ENCODE measurements at places on chromosomes 7 and 10.

DNA sequence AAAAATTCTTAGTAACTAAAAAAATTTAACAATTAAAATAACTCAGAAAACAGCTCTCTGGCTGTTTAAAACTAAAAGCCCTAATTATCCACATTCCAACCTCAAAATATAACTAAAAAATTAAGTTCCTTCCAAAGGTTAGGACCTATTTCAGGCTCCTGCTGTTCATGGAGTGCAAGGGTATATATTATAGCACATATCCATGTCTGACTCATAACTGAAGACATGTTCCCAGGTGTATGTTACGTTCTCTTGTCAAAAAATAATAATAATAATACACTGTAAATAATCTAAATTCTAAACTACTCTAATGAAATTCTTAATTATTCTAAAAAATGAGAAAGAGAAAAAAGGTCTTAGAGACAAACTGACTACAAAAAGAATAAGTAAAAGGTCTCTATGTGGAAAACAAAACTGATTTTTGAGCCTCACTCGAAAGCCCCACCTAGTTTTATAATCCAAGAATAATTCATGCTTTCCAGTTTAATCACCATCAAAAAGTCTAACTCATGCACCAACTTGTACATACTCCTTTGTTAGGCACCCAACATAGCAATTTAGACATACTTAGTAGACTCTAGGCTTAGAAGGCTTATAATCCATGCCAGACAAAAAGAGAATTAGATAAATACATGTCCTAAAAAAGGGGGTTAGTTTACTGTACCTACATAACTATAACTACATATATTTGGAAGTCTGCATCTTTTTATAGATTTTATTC is 171.4 kb downstream of the KMT2E start:
- DNase-seq, result no peak

DNA sequence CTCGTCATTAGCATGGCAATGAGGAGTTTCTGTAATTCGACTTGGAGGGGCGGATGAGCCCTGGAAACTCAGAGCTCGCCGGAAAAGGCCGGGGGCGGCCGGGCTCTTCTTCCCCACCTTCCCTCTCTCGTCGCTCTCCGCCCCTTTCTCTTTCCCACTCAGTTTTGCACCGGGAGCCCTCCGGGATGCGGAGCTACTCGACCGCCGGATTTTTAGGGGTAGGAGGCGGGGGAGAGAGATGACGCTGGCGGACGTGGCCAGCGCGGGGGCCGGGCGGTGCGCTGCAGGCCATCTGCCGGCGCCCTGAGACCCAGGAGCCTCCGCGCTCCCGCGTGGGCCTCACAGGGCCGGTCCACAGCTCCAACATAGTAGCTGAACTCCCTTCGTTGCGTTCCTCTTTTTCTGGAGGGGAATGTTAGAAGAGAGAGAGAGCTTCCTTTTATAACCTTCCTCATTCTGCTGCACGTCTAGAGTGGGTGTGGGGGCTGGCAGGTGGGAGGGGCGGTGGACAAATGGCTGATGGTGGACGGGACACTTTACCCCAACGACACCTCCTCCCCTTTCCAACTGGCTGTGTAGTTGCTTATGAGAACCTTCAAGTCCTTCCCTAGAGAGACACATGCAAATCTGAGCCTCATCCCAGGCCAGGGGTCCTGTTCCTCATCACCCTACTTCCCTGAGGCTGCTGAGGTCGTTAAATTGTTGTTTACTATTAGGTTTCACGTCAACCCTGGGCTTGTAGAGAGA is 1.1 kb upstream of the HOXA1 start:
- no peak for DNase-seq

GRCh38 chr10:8079126-8079525 is 24.6 kb downstream of the GATA3 start:
- DNase-seq, result no peak

GRCh38 chr10:33638374-33638773 is 303.9 kb upstream of the NRP1 start:
- DNase-seq, result no peak

DNA sequence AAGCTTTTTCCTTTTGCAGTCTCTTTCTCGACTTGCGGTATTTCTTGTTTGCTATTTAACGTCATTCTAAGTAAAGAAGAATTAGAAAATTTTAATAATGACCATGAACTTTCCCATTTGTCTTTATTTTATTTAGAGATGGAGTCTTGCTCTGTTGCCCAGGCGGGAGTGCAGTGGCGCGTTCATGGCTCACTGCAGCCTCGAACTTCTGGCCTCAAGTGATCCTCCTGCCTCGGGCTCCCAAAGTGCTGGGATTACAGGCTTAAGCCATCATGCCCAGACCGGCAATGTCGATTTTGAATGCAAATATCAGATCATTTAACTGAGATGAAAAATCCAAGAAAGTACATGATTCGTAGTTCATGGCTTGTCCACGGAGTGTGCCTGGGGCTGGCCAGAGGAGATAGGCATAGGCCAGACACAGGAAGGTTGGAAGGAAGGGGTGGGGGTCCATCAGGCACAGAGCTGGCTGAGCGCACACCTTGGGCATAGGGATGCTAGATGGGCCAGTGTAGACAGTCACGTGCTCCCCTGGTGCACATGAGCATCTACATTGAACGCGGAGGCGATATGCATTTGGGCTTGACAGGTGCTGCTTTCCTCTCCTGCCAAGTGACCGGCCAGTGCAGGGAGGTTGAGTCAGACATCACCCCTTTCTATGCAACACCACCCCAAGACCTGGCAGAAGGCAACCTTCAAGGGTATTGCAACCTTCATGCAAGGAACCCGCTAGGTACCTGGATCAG is 38.9 kb upstream of the DAGLB start:
- no peak for DNase-seq

Data from CD4-positive, alpha-beta T cell treated with Interleukin-4 for 4 hours (primary cell).